ENCODE measurements at places on chromosomes 4 and X.

DNA sequence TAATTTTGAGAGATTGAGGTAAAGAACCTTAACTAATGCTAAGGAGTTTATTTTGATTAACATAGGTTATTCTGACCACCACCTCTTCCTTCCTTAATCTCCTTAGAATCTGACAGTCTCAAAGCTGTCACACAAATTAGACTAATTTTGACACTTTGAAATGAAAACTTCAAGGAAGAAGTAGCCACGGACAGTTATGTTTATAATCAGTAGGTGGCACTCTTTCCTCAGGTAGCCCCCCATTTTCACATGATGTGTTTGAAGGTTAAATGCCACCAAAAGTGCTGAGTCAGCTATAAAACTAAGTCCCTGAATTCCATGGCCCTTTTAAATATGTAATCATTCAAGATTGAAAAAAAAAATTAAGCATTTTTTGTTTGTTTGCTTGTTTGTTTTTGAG, 22.4 kb downstream of the TMEM33 start:
- DNase-seq = no peak

- no peak for DNase-seq
These were observed 431.8 kb downstream of the BCOR start for GRCh38 chrX:39665830-39666518.

GRCh38 chr4:182215148-182215547, 28.1 kb upstream of the TENM3 start:
- DNase-seq = no peak

- no peak for DNase-seq
These were observed 639.9 kb downstream of the SPOCK3 start for GRCh38 chr4:166594326-166594946.

DNA sequence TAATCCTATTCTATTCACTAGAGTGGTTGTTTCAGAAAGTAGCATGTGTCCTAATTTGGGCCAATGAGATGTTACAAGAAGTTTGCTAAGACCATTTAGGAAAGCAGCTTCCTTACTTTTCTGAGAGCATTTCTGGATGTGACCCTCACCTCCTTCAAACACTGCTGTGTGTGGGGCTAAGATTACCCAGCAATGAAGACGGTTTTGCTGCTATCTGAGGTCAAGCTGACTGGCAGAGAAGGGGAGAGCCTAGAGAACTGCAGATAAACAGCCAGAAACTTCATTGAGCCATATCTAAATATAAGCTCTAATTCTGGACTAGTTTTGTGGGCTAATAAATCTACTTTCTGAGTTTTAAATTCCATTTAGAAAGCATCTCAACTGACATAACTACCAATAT, 36.4 kb downstream of the ZAR1 start:
- DNase-seq = no peak

DNA sequence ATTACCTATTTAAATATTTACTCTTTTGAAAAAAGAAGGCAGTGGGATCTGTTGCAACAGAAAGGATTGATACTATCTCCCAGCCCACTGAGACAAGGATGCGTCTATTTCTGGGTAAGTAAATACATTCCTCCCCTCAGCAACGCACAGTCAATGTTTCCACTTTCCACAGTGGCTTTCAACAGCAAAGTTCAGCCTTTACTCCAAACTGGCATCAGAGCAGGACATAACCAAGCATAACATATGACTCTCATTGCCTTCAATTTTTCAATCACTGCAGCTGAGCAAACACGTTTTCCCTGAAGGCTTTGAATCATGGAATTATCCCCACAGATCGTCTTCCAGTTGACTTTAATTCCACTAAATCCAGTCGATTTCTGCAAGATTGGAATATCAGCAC, 160.3 kb upstream of the FRG1 start:
- DNase-seq = no peak

GRCh38 chrX:32293962-32294700, 917.2 kb downstream of the DMD start:
- no peak for DNase-seq

DNA sequence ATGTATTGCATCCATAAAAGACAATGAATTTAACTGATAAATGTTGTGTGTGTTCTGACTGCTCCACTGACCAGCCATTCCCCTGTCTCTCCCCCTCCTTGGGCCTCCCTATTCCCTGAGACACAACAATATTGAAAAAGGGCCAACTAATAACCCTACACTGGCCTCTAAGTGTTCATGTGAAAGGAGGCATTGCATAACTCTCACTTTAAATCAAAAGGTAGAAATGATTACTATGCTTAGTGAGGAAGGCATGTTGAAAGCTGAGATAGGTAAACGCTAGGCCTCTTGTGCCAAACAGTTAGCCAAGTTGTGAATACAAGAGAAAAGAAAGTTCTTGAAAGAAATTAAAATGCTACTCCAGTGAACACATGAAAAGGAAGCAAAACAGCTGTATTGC, 152.7 kb downstream of the POU4F2 start:
- no peak for DNase-seq

- no peak for DNase-seq
These were observed 247.0 kb downstream of the C4orf33 start for GRCh38 chr4:129342819-129343408.

- no peak for DNase-seq
These were observed 290.6 kb upstream of the BOD1L1 start for GRCh38 chr4:13918110-13918509.

DNA sequence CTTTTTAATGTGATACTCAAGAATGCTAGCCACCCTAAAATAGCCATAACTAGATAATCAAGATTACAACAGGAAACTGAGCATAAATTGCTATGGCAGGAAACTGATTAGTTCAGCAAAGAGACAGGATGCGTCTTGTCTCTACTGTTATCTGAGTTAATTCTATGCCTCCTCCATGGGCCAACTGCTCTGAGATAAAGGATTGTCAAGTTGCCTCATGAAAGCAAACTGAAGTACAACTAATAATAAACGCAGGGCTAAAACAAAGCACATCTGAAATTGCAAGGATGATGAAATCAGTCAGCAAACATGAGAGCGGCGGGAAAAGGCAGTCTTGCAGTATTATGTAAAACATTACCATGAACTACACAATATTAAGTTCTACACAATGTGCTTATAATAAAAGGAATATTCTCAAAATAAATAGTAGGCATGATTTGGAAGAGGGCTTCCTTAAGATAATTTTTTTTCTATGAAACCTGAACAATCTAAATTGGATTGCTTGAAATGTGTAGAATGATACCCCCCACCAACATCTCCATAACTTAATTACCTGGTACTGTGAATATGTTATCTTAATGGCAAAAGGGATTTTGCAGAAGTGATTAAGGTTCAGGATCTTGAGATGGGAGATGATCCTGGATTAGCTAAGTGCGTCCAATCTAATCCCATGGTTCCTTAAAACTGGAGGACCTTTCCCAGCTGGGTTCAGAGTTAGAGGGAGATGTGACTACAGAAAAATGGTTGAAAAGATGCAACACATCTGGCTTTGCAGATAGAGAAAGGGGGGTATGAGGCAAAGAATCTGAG, 65.9 kb downstream of the ANTXR2 start:
- no peak for DNase-seq

- no peak for DNase-seq
These were observed 54.6 kb upstream of the HHIP start for GRCh38 chr4:144591401-144591800.

DNA sequence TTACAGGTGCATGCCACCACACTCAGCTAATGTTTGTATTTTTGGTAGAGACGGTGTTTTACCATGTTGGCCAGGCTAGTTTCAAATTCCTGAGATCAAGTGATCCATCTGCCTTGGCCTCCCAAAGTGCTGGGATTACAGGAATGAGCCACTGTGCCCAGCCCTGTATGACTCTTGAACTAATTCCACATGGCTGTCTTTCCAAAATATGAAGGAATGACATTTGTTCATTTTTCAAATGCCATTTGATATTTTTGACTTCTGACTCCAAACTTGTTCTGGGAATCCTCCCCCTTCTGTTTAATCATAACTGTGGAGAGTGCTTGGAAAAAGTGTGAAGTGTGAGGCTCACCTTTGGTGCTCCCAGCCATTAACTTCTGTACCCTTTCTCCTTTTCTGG, 119.2 kb downstream of the NHS start:
- DNase-seq = no peak

- DNase-seq = no peak
These were observed 880.2 kb downstream of the RAPGEF2 start for GRCh38 chr4:159983082-159983481.

GRCh38 chrX:21757960-21758359, at the start of gene SMPX:
SMPX (minus strand) TSS chrX:21758116; CDS start chrX:21754290, 3,826 bp downstream.
- DNase-seq = no peak

GRCh38 chr4:83606898-83607297, 71.0 kb downstream of the GPAT3 start:
- no peak for DNase-seq

DNA sequence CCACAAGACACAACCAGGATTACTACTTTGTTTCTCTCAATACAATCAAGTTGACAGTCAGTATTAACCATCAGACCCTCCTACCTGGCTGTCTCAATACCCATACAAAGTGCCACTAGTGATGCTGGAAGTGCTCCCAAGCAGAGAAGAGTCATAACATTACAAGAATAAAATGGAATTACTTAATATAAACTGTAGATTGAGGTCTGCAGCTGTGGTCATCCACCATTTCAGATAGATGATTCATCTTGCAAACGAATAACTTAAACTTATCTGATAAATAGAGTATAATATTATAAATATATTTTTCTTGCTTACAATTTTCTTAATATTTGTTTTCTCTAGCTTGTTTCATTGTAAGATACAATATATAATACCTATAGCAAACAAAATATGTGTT, 1034.2 kb upstream of the PCDH10 start:
- DNase-seq = no peak

GRCh38 chrX:13661735-13662288, 8.9 kb downstream of the TCEANC start:
- DNase-seq = no peak

- no peak for DNase-seq
These were observed 10.7 kb upstream of the EPGN start for GRCh38 chr4:74297539-74297938.

- DNase-seq = no peak
These were observed 33.1 kb downstream of the EDNRA start for GRCh38 chr4:147513952-147514351.

- DNase-seq = no peak
These were observed 39.2 kb downstream of the SEL1L3 start for GRCh38 chr4:25823632-25824031.

DNA sequence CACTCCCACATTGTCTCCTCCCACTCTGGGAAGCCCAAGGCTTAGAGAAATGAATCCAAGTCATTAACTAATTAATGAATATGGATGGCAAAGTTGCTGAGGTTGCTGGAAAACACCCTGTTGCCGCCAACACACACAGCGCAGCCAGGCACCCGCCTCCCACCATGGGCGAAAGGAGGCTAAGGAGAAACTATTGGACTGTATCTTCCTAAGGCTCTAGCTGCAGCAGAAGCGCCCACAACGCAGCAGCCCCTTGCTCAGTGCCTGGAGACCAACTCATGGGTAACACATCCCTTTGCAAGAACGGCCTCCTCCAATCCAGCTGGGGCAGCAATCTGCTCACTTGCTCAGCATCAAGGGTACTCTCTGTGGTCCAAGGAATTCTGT, 34.2 kb downstream of the TSC22D3 start:
- DNase-seq = no peak

- DNase-seq = no peak
These were observed 244.5 kb upstream of the FSTL5 start for GRCh38 chr4:162408309-162408708.

DNA sequence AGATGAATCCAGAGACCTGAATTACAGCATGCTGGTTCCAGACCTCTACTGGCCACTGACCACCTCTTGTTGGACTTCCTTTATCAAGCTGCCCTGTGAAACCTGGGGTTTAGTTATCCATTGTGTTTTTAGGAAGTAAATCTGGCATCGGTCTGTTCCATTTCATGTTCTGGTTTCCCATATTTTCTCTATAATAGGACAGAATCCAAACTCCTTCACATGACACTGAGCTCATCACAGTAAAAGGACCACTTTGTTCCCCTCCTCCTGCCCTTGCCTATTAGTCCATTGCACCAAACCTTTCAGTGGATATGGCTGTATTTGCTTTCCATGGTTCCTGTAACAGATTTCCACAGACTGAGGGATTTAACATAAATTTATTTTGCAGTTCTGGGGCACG, 4.0 kb downstream of the MFAP3L start:
- DNase-seq = no peak

DNA sequence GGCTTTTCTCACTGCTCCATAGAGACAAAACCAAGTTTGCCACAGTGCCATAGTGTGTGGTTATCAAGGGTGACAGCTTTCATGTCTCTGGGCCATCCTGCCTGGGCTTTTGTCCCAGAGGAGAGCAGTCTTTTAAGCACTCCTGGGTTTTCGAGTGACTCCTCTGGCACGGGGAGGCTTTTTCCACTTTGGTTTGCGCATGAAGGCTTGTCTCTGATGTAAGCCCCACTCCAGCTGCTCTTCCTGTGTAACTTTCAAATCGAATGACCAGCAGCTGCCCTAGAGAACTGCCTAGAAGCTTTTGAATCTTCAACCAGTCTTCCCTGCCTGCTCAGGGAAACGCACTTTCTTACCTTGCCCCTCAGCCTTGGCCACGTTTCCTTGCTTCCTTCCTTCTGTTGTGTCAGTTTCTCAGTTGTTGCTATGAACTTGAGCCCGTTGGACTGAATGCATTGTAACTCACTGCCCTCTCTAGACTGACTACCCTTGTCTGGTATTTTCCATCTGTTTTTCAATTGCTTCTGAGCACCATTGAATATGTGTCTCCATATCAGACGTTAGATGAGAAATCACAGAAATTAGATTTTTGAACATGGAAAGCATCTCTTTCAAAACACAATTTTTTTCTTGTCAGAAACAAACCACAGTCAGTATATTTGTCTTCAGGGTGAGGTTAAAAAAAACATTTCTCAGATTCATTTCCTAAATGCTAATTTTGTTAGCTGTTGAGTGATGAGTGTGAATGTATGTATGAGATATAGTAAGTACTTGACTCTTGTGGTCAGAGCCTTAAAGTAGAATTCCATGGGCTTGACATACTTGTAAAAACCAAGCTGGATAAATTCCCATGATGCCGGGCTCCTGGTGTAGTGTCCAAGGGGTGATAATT, 45.3 kb downstream of the SLC9A6 start:
- no peak for DNase-seq

Data from activated T-cell treated with anti-CD3 and anti-CD28 coated beads, Interleukin-2, amount 50 U/mL, for 48 hours (primary cell).